Esophagus mucosa (tissue), 1 donor: ENCODE measurements at places on chromosomes 2 and 18.
A peak's percentile ranks its signal among the peaks of the same experiment; 100 is the strongest.

GRCh38 chr2:83069724-83070123 is 1389.4 kb downstream of the SUCLG1 start:
- ATAC-seq = no peak

DNA sequence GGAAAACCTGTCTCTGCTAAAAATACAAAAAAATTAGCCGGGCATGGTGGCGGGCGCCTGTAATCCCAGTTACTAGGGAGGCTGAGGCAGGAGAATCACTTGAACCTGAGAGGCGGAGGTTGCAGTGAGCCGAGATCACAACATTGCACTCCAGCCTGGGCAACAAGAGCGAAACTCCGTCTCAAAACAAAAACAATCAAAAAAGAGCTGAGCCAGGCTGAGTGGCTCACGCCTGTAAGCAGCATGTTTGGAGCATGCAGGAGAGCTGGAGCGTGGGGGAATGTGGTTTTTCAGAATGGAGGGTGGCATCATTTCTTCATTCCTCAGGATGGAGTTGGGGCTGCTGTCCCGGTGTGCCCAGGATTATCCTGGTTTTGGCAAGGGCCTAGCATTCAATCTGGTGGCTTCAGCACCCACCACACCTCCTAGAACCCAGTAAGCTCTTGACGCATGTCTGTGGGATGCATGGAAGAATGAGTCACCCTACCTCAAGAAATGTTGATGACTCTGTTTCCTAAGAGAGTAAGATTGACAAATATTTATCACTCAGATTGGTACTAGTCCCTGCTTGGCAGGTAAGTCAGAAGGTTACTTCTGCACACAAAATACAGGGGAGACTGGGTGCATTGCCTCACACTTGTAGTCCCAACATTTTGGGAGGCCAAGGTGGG is 90.2 kb upstream of the ODC1 start:
- ATAC-seq = peak; percentile 79

DNA sequence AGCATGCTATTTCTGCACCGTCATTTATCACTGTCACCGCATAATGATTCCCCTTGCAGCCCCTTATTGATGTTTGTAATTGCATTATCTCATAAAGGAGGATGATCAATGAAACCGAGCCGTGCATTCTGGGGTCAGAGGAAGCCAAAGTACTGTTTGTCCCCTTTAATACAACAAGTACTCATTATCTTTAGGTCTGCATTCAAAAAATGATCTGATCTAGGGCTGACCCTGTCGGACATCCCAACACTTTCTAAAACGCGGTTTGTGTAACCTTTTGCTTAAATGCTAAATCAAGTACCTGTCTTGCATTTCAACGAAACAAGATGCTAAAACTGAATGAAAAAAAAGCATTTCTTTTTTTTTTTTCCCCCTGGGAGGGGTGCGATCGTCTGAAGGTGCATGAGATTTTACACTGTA is 143.8 kb downstream of the MEIS1 start:
- no peak for ATAC-seq

DNA sequence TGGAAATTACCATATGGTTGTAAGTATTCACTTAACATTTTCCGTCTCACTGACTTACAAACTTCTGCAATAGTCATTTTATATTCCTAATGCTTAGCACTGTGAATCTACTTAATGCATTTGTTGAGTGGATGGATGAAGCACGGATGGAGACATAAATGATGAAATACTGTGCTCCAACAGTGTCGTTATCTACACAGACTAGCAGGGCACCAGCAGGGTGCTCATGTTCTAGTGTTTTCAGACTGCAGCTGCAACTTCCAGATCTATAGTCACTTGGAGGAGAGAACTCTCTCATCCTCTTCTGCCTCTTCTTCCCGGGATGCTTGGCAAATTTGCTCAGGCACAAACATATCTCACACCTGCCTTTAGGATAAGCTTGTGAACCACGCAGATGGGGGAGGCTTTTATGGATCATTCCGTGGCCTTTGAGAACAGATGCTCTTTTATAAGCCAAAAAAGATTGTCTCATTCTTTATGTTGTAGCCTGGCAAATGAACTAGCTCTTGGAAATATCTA is 797.7 kb downstream of the MBD2 start:
- no peak for ATAC-seq

GRCh38 chr2:42713920-42714319 is 50.0 kb downstream of the OXER1 start:
- no peak for ATAC-seq

DNA sequence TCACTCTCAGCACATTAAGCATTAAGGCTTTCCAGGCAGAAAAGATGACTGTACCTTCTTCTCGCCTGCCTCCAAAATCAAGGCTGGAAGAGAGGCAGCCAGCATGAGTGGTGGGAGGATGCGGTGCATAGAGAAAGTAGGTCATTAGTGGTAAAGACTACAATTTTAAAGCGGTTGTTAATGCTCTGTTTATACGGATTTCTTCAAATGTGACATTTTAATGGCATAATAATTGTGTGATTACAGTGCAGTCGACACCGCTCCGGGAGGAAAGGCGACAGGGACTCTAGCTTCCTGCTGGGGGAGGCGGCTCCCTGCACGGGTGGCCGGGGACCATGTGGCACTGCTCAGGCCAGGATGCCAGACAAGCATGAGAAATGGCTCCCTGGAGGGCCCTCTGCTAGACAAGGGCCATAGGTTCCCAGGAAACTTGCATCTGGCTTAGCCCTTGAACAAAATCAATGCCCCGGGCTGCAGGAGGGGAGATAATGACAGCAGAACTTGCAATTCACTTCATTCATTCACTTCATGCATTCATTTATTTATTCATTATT is 129.6 kb downstream of the GALNT14 start:
- ATAC-seq = no peak

DNA sequence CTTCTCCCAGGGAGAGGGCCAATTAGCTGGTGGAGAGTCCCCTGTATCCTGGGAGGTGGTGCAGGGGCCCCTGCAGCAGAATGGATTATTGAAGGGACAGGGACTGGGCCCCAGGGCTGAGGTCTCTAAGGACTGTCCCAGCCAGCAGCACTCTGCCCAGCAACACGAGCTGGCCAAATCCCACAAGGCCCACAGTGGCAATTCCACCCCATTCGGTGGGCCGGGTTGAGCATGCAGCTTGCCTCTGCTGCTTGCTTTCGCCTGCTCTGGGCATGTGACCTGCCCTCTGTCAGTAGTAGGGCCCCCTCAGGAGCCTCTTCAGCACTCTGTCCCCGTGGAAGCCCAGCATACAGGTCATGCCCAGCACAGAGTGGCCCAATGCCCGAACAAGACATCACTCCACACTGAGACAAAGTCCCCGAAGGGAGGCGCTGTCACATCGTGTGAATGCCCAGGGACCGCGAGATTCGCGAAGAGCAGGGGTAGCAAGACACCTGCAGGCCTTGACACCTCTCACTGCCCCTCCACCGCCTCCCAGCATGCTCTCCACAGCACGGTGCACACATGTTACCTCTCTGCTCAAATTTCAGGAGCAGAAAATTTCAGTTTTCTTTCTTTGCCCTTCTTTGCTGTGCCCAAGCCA is 65.4 kb downstream of the CRACDL start:
- no peak for ATAC-seq

- ATAC-seq = no peak
Measured at GRCh38 chr2:224257156-224257555, 144.8 kb downstream of the FAM124B start.

DNA sequence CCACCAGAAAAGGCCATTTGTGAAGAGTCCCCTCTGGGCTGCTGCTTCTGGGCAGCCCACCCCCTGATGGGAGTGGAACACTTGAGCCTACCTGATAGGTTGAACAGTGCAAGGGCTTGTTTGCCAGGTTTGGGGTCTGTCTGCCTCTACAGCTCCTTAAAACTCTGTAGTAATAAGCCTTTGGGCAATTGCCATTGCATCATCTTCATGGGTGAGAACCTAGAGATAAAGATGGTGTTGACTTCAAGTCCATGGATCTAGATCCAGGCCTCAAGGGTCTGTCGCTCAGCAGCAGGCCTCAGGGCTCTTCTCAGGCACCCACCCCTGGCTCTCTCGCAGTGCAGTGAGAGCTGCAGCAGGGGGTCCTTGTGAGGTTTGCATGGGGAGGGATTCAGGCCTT is 47.1 kb upstream of the MCFD2 start:
- ATAC-seq = no peak
